ENCODE measurements at places on chromosomes 7 and 10.

DNA sequence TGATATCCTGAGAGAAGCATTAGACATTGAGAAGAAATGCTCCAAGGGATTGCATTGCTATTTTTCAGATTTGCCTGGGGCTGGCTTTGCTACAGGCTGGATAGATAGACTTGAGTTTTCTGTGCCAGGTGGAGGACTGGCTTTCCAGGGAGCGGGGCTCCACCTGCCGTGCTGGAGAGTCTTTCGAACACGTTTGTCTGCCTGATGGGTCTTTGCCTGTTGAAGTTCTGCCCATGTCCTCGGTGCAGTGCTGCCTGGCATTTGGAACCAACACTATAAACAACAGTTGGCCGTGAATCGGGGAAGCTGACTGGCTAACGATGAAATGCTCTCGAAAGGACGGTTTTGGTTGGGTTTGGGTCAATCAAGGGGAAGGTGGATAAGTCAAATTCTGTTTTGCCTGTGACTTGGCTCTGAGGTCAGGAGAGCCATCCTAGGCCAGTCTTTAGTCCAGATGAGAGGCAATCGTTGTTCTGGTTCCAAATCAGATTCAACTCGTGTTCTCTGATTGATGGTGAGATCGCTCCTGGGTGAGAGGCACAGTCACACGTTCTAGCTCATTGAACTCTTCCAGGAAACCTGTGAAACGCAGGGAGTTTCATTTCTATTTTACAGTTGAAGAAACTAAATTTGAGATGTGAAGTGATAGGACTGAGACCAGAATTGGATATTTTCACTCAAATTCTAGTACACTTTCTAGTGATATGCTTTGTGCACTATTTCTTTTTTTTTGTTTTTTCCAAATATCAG, 599.0 kb downstream of the TYW1 start:
- no peak for DNase-seq

DNA sequence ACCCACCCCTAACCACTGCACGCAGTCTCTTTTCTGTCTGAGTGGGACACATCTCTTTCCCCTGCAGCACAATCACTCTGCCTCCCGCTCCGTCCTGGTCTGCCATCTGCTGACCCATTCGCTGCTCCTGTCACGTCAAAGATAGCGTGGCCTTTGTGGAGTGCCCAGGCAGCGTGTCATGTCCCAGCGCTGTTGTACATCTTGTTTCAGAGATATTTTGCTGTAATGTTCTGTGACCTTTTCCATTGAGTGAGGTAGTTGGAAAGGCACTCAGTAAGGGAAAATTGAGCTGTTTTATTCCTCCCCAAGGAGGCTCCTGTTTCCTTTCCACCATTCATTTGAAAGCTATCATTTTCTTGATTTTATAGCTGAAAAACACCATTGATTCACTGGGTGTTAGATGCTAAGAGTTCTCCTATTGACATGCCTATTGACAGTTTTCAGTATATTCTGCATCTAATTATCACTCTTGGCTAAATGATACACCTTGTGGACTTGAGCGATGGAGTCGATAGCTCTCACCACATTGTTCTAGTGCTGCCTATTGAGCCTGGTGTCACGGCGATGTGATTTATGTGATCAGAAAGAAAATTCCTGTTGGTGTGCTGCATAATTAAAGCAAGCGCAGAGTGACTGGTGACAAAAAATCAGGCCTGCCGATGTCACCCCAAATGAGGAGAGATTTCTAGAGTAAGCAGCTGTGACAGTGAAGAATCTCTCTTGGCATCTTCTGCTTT, 372.6 kb downstream of the LRMDA start:
- no peak for DNase-seq

DNA sequence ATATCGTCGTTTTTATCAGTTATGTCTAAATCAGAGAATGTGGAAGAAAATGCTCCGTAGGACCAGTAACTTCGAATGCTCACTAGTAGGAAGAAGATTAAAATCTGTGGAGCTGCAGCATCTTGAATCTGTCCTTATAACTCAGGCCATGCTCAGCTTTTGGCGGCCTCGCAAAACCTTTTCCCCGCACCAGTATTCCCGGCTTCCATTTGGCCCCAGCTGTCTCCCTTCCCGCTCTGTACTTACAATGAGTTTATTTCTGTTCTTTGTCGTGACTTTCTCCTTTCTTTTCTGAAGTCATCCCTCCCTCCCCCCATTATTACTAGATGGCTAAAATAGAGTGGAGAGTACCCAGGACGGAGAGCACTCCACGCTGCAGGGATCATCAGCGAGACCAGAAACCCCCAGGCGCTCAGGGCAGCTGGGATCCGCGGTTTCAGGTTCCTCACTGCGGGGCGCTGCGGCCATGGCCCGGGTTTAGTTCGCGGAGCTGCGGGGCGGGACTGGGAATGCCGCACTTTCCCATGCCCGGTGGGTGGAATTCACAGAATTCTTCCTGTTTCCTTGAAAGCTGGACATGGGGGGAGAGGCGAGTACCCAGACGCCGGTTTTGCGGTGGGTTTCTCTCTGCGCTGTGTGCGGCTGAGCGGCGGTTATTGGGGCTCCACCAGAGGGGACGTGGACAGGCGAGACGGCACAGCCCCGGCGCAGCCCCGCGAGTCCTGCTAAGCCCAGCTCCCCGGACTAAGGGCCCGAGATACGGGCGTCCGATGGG, 183.5 kb downstream of the POM121L12 start:
- DNase-seq, result no peak

DNA sequence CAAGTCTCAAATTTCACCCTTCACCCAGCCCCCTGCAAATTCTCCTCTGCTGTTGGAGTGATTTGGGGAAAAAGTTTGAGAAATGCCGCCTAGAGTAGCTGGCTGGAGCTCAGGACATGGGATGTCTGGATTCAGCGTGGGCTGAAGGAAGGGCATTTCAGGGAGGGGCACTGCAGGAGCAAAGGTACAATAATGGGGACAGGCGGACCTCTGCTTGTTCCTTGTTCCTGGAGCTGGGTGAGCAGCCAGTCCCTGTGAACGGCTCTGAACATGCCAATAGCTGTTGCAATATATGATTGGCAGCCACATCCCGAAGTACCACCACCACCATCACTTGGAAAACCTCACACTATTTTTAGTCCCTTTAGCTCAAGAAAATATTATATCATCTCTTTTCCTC, 23.4 kb downstream of the ADRA2A start:
- no peak for DNase-seq

GRCh38 chr7:92527300-92528187, 776 bp downstream of the PEX1 start:
- peak; percentile 70 for DNase-seq

DNA sequence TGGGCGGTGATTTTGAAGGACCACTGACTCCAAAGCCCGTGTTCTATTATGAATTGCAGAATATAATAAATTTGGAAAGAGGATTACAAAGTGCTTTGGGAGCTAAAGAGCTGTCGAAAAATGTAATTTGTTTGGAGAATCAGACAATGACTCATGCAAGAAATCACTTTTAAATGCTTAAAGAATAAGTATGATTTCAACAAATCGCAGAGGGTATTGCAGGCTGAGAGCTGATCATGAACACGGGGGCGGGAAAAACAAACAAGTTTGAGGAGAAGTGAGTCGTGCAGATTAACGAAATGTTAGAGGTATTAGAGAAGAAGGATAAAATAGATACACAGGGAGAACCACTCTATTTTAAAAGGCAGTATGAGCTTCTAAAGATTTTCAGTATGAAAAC, 4.9 kb upstream of the HACD1 start:
- no peak for DNase-seq

- no peak for DNase-seq
Measured at GRCh38 chr10:130806426-130806825, 505.1 kb downstream of the TCERG1L start.

DNA sequence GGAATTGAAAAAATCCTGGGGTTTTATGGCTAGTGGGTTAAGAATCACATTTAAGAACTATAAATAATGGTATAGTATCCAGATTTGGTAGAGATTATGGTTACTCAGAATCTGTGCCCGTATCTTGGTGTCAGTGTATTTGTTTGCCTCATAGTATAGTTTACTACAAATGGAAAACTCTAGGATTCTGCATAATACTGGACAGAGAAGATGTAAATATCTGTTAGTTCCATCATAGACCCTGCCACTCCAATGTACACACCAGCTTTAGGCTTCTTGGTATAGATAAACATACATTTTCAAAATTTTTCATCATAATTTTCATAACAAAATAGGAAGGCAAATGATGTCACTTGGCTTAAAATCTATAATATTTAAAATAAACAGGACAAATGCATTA, 108.1 kb downstream of the CFTR start:
- DNase-seq, result no peak

GRCh38 chr7:4879396-4880081, 4.0 kb downstream of the RADIL start:
- no peak for DNase-seq

- DNase-seq, result no peak
Measured at GRCh38 chr10:62095181-62096122, 173.2 kb downstream of the RTKN2 start.

GRCh38 chr7:33849004-33849403, 56.3 kb upstream of the BMPER start:
- DNase-seq, result no peak

GRCh38 chr10:71868192-71868697, 17.2 kb upstream of the PSAP start:
- DNase-seq, result no peak

DNA sequence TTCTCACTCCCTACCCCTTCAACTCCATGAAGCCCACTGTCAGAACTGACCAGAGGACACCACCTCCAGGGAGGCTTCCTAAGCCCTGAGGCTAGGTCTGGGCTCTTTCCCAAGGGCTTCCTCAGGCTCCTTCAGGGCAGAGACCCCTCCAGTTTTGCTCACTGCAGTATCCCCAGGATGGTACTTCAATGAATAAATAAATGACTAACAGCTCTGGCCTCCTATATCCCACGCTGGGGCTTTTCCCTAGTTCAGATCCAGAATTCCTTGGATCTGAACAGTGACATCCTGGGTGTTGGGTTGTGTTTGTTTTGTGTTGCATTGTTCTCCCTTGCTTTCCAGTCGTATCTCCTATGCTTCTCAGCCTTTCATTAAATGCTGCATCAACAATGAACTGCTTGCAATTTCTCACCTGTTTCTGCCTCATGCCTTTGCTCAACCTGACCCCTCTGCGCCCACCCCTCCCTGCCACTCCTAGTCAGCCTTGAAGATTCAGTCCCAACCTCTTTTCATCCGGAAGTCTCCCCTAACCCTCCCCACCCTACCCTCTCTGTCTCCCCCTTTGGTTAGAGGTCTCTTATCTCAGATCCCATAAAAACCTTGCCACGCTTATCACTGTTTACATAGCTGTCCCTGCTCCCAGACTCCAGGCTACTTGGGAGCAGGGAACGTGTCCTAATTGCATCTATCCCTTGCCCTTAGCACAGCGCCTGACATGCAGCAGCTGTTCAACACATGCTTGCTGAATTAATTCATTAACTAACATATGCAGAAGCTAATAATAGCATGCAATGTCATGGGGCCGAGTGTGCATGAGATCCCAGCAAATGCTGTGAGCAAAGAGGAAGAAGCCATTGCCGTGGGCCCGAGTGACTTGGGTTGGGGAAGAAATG, 41.7 kb downstream of the PPP1R3C start:
- no peak for DNase-seq

- DNase-seq, result no peak
Measured at GRCh38 chr7:117689406-117689805, 183.8 kb downstream of the CTTNBP2 start.

DNA sequence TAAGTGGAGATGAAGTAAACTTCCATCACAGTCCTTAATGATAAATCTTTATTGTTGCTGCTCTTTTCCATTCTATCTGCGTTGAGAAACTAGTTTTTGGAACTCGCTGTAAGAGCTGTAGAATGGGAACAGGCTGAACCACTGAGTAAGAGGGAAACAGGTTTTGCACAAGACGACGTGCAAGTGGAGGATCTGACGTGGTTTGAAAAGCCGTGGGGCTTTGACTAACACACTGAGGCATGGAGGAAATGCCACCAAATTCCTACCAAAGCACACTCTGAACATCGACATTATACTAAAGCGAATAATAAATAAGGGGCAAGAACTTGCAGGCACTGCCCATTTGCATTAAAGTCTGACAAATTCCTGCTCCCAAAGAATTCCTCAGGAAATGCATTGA, 160.6 kb downstream of the KLF6 start:
- no peak for DNase-seq

GRCh38 chr7:137328373-137329120, 15.0 kb downstream of the PTN start:
- DNase-seq, result no peak

DNA sequence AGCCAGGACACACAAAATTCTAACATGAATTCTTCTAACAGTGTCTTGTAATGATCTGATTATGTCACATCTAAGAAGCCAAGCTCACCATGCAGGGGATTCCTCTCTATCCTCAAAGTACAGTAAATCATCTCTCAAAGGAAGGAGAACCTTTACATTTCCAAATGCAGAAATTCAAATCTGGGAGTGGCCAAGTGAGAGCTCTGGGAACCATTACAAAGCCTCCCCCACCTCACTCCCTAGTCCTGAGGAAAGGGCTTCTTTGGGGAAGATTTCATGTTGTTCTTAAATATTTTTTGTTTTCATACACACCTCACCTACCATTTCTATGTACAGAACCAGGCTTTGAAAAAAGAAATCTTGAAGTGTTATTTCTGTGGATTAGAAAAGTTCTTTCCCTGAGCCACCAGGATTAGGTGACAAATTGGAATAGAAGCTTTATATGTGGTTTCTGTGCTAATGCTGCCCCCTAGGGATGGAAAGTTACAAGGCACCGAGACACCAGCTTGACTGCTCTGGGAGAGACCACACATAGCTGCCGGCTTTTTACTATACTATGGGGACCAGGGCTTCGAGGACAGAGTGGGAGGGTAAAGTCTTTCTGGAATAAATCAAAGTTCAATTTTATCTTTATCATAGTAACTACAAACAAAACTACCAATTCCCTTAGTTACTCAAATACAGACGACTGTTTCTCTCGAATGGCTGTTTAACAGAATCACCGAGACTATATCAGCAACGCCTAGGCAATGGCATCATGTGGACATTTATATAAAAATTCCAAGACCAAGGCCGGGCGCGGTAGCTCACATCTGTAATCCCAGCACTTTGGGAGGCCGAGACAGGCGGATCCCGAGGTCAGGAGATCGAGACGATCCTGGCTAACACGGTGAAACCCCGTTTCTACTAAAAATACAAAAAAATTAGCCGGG, 116.1 kb downstream of the RNF216 start:
- peak; percentile 46 for DNase-seq

- no peak for DNase-seq
Measured at GRCh38 chr10:75617485-75618155, 186.2 kb downstream of the LRMDA start.

- DNase-seq, result no peak
Measured at GRCh38 chr10:5965266-5965665, 12.1 kb downstream of the IL15RA start.

- DNase-seq, result no peak
Measured at GRCh38 chr10:1440897-1441296, 296.4 kb downstream of the ADARB2 start.

- no peak for DNase-seq
Measured at GRCh38 chr7:106464651-106465050, 179.9 kb upstream of the NAMPT start.
